ENCODE measurements at places on chromosomes 6 and 20.

DNA sequence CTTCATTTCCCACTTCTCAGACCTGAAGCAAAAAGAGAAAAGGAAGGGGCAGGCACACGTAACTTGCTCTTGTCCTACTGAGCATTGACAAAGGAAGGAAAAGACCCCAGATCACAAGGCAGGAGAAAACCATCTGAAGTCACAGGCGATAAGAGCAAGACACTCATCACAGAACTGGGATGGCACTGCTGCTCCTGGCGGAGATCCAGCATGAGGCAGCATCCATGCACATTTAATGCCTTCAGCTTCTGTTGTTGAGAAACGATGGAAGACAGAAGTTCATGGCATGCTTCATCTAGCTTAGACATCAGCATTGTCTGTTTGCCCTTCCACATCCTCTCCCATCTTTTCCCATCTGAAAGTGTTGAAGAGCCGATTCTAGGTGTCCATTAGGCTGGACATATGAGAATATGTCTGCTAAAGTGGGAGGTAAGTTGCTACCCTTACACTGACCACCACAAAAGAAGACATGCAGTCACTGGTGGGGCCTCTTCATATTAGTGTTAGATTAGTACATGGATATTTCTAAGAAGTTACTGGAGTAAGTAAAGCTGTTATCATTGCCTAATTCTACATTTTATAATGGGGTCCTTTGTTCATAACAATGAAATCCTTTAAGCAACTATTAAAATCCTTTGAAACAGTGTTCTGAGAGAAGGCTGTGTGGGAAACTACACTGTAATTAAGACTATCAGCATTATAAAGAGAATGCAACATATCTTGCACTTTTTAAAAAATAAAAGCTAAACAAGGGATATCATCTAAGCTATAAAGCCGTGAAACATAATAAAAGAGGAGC, 618.5 kb downstream of the C6orf118 start:
- DNase-seq, result no peak

DNA sequence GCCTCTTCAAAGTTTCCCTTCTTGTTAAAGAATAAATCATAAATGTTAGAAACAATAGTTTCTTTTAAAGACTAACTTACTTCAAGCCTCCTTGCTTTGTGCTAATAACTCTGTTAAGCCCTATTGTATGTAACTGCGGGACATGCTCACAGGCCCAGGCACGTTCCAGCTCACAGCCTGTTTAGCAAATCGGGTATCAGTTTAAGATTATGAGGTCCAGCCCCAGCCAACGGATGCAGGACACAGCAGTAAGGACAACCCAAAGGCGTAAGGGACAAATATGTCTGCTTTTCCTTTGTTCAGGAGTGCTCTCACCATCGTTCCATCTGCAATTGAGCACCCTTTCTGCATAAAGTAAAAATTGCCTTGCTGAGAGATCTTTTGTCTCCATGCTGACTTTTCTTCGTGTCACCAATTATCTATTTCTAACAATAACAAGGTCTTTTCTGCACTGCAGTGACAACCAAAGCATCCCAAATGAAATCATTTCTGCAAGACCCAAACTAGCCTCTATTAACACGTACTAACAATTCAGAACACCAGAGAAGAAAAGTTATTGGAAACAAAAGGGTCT, 1.4 kb downstream of the C6orf52 start:
- DNase-seq, result no peak

- DNase-seq, result peak; percentile 16
Observed at GRCh38 chr6:157240059-157240959, 83.0 kb downstream of the TMEM242 start.

- DNase-seq, result no peak
Observed at GRCh38 chr6:137403855-137404254, 90.3 kb downstream of the OLIG3 start.

DNA sequence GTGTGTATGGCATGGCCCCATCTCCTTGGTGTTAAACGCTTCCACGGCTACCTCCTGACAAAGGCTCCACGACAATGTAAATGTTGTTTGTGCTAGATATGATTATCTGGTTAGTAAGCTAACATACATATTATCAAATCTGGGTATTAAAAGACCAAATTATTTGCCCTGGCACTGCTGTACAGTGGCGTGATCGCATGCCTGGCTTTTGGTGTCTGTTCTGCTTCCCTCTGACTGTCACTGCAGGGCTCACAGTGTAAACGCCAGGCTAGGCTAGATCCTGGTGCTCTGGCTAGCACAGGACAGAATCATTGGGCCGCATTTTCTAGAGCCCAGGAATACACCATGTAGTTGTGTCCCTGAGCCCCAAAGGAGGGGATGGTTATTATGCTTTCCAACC, 38.7 kb downstream of the CD164 start:
- no peak for DNase-seq

DNA sequence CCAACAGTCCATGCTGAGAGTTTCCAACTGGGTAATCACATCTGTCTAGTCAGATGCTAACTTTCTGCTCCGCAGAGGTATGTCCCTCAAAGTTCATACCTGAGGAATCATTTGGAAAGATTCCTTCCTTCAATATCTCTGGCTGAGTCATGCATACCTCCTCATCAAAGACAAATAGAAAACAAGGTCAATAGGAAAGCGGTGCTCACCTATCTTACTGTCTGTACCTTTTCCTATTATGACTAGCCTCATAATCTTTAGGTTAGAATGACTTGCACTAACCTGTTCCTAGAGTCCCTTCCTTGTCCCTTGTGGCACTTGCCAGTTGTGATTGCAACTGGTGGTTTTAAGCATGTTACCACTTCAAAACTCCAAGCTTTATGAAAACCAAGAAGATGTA, 78.2 kb upstream of the PTPRK start:
- DNase-seq, result no peak

DNA sequence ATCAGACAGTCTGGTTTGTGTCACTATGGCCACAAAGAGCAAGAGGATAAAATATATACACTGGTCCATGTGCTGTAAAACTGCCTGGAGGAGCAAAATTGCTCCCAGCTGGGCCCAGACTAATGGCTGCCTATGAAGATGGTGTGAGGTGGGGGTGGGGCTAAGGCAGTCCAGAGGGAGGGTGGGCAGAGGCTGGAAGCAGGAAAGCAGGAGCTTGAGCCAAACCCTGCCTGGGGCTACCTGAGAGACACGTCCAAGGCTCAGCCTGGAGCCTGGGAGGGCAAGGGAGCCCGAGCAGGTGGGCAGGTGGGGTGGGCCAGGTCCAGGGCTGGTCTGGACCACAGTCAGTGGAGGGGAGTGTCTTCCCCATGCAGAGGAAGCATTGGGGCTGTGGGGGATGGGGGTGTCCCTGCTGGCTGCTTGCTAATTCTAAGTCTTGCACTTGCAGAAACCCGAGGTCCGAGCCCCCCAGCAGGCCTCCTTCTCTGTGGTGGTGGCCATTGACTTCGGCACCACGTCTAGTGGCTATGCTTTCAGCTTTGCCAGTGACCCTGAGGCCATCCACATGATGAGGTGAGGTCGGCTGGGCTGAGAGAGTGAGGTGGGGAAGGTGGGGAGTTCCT, 9.5 kb downstream of the HSPA12B start:
- no peak for DNase-seq

DNA sequence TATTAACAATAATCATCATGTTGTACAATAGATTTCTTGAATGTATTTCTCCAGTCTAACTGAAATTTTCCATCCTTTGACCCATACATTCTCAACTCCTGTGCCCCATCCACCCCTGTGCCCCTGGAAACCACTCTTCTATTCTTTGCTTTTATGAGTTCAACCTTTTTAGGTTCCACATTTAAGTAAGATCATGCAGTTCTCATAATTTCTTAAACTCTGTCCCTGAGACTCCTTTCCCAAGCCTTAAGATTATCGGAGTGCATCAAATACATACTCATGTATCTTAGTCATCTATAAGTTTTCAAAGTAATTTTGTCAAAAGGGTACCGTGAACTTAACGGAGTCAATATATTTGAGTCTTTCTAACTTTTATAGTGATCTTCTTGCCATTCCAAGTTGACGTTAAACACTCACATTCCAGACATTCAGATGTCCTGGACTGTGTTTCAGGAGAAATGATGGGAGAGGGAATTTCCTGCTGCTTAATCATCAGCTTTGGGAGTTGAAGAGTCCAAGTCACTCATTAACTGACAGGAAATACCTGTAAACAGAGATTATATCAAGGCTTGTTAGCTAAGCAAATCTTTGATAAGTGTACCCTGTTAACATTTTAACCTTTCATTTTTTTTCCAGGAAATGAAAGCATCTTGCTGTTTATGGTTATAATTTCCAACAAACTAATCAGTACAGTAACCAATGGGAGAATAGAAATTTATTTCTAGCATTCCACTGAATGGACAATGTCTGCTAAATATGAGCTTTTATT, 73.3 kb downstream of the ADGRG6 start:
- DNase-seq, result no peak

- DNase-seq, result no peak
Observed at GRCh38 chr6:149515494-149515893, 30.3 kb downstream of the PPIL4 start.

DNA sequence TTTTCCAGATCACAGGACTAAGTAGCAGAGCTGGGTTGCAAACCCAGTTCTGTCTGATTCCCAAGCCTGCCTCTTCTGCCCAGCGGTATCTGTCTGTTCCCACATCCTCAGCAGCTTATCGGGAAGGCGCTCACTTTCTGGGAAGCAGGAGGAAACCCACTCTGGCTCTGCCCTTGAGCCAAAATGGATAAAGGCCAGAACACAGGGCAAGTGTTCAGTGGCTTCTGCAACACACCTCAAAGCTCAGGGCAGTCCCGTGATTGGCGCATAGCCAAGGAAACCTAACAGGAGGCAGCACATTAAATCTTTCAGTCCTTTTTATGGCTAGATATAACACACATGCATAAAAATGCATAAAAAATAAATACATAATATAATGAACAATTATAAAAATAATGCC, 262.2 kb downstream of the NRN1 start:
- no peak for DNase-seq

GRCh38 chr6:17907406-17908229, 79.8 kb downstream of the KIF13A start:
- DNase-seq, result peak; percentile 41

- no peak for DNase-seq
Observed at GRCh38 chr20:63005365-63005861, 1.4 kb downstream of the BHLHE23 start.

- no peak for DNase-seq
Observed at GRCh38 chr6:81552644-81553043, 199.8 kb downstream of the TENT5A start.

GRCh38 chr6:72216222-72217068, 330.1 kb downstream of the RIMS1 start:
- DNase-seq, result no peak

- no peak for DNase-seq
Observed at GRCh38 chr20:20204256-20204655, 151.9 kb downstream of the CFAP61 start.

- DNase-seq, result no peak
Observed at GRCh38 chr6:44646355-44646754, 258.8 kb downstream of the CDC5L start.

DNA sequence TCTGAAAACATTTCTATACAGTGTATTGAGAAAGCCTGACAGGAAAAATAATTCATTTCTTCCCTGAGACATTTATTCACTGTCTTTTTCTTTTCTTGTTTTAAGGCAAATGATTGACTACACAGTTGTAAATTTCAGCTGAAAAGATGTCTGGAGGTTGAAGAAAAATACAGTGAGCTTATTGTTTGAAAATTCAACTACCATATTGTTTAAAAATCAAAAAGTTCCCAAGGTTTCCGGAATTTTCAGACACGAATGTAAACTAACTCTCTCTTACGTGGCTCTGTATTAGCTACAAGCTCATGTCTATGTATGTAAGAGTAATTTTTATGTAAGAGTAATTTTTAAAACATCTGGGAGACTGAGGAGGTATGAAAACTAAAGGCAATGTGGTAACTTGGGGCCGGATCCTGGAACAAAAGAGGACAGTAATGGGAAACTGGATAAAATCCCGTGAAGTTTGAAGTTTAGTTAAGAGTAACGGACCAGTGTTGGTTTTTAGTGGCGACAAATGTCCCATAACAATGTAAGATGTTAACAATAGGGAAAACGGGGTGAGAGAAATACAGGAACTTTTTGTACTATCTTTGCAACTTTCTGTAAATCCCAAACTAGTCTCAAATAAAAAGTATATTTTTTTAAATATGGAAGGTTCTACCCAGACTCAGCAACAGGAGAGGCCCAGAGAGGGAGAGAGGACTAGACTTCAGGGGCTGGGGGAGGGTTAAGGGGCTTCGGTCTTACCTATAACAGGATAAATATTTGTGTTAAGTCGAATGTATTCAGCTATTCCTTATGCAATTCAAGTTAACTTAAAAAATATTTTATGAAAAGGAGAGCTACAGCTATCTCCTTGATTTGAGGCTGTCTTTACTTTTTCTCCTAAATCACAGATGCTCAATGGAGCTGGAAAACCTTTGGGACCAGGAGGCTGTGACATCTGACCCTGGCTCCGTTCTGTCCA, 1.3 kb downstream of the PTGIS start:
- no peak for DNase-seq

DNA sequence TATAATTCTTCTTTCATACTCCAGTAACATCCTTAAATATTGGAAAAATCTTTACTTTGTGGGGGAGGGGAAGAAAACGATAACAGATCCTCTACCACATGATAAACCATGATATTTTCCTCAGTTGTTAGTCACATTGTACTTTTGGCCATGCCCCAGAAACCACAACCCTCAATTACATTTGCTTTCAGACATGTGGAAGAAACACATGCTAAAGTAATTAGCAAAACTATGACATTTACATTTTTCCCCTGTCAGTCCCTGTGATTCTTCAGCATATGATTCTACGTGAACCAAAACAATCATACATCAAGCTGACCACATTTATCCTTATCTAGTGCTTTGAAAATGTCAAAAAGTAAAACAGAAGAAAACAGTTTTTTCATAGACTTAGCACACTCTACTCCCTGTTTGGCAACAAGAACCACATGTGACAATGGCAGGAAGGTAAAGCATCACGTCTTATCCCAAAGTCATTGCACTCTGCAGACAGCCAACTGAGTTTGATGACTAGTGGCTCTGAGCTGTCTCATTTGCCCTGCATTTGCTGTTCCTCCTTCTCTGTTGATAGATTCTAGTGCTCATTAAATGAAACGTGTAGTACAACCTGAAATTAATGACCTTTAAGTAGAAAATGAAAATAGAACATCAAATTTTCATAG, 505.8 kb upstream of the MARCKS start:
- no peak for DNase-seq

DNA sequence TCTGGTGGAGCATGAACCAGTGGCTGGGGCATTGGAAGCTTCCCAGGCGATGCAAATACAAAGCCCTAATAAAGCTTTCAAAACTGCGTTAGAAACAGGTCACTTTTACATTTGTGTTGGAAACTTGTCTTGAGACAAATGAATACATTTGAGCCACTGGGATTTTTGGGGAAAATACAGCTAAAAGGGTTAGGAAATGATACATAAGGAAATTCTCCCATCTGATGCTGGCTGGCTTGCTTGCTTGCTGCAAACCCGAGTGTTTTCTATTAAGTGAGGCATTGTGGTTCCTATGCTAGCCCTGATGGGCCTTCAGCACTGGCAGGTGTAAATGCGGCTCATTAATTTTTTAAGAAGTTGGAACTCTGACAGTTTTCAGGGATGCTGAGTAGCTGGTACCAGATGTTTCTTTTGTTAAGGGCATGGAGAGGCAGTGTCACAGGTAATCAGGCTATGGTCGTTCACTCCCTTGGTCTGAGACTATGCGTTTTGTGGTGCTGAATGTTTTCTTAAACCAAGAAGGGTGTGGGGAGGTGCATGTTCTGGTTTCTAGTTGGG, 35.2 kb downstream of the RREB1 start:
- DNase-seq, result no peak

Measured in activated CD4-positive, alpha-beta T cell treated with anti-CD3 and anti-CD28 coated beads for 36 hours (primary cell).